ENCODE measurements at places on chromosomes 16 and 17.

DNA sequence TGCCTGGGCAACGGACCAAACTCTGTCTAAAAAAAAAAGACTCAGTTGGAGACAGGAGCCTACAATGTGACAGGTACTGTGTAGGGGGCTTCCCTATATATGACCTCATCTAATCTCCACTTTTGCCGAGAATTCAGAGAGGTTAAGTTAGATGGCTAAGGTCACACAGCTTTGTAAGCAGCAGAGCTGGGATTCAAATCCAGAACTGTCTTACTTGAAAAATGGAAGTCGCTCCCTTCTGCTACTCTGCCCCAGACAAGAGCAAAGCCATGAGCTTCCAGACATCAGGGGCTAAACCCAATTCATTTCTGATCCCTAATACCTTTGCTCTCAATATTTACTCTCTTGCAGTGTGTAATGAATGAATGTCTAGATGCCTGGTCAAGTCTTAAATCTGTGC is 41.5 kb upstream of the ABCC12 start:
- no peak for DNase-seq

DNA sequence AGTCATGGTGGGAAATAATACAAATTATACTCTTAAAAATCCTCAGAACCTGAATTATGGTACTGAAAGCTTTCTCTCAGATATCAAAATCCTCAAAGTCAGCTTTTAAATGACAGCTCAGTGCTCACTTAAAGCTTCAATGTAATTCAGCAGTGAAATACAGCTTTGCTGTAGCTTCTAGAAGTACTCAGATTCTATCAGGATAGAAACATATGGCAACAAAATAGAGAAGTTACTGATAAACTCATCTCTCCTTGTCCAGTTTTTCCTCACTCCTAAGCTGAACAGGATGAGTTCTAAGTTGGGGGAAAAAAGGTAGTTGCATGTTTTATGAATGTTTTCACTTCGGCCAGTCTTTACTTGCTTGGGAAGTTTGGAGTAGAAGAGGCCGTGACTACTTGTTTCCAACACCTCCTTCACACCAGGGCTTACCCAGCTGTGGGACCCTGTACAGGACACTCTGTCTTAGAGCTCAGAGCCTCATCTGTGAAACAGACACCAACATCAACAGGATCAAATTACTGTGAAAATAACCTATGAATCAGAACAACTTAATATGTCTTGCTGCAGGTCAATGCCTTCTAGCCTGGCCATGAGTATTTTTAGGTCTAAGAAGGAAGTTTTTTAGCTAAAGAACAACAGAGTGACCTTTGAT is 30.2 kb downstream of the OGFOD1 start:
- DNase-seq: no peak

DNA sequence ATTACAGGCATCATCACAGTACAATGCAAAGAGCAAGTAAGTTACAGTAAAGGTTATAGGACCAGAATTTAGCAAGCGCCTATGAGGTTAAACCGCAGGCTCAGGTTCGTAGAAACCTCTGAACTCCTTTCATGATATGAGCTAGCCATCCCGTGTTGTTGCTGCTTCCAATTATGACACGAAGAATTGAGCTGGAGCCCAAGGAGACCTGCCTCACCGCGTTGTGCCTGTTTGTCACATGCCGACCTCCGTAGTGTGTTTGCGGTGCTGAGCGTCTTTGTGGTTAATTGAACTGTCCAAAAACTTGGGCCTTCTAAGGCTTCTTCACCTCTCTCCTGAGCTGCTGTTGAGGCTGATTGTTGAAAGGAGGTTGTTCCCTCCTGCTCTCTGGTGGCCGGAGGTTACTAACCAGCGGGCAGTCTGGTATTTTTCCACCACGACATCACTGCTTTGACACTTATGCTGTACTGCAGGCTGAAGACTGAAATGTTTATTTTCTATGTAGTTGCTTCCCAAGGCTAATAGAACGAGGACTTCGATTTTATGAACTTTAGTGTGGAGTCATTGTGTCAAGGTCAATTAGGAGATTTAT is 67.5 kb downstream of the SEC14L1 start:
- DNase-seq: no peak

- no peak for DNase-seq
These were observed 8.5 kb upstream of the CYTH1 start for GRCh38 chr17:78790552-78790951.

- no peak for DNase-seq
These were observed 84.3 kb downstream of the PRKCA start for GRCh38 chr17:66386498-66387351.

DNA sequence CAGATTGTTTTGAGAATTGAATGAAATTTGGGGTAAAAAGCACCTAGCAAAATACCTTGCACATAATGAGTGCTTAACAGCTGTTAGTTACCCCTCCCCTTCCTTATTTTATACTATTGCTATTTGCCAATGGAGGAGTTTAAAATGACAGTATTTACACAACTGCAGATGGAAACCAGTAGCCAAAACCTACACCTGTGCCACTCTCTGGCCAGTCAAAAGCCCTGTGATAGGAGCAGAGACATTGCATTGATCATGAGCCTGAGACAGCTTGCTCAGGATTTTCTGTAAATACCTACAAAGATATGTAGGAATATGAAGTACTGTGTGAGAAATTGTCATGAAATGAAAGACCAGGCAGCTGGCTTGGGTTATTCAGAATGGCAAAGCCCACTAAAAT is 115.3 kb upstream of the HLF start:
- DNase-seq: no peak

DNA sequence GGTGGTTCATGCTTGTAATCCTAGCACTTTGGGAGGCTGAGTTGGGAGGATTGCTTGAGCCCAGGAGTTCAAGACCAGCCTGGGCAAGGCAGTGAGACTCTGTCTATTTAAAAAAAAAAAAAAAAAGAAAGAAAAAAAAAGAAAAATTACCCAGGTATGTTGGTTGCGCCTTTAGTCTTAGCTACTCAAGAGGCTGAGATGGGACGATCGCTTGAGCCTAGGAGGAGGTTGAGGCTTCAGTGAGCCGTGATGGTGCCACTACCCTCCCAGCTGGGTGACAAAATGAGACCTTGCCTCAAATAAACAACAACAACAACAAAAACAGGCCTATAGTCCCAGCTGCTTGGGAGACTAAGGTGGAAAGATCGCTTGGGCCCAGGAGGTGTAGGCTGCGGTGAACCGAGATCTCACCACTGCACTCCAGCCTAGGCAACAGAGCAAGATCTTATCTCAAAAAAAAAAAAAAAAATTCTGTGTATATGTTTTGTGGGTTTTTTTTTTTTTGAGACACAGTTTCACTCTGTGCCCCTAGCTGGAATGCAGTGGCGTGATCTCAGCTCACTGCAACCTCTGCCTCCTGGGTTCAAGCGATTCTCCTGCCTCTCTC is 12.5 kb upstream of the ANKRD40CL start:
- DNase-seq: no peak

- no peak for DNase-seq
These were observed 22.6 kb upstream of the MPHOSPH6 start for GRCh38 chr16:82192665-82193064.

DNA sequence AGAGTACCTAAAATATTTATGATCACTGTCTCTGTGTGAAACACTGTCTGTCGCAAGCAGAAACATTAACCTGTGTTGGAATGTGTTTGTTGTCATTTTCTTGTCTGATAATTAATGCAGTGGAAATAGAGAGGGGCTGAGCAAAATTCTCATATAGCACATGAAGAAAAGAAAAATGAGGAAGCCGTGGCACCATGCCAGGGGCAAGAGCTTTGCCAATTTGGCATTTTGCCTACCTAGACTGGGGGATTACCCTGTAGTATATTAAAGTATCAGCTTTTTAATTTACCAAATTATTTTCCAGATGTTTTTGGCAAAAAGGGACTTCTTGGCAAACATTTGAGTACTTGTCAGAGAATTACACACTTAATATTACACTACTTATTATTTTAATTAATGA is 1326.6 kb upstream of the GOT2 start:
- no peak for DNase-seq

Data from activated T-cell treated with anti-CD3 and anti-CD28 coated beads for 1 hour (primary cell).